ENCODE measurements at places on chromosomes 2 and 18.

- no peak for DNase-seq
Measured at GRCh38 chr2:21008014-21008789, 35.7 kb downstream of the APOB start.

DNA sequence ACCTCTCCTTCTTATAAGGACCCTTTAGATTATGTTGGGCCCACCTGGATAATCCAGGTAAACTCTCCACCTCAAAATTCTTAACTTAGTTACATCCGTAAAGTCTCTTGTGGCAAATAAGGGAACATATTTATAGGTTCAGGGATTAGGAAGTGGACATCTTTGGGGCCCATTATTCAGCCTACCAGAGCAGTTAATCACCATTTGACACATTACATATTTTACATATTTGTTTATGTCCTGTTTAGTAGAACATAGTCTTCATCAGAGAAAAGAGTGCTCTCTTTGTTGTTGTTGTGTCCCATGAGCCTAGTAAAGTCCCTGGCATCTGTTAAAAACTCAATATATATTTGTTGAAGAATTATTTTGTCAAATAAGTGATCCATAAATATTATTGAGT lies 134.0 kb upstream of the SPATS2L start:
- no peak for DNase-seq

GRCh38 chr2:167380555-167380954 lies 492.3 kb downstream of the XIRP2 start:
- no peak for DNase-seq

DNA sequence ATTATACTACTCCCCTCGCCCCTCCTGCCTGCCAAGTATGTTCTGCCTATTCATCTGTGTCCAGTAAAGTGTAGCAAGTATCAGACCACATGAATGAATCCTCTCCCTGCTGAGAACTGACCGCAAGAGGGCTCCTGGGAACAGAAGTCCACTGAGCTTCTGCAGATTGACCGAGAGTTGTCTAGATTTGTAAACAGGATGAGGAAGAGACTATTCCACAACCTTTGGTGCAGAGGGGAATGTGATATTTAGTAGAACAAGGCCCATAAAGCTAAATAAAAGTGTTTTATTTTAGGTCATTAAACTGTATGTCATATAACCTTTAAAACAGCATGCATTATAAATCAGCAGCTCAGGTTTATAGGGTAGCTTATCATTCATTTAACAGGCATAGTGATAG lies 377.0 kb downstream of the DCC start:
- DNase-seq = peak; percentile 3

GRCh38 chr2:11667866-11668637 lies 1.9 kb downstream of the NTSR2 start:
- no peak for DNase-seq

DNA sequence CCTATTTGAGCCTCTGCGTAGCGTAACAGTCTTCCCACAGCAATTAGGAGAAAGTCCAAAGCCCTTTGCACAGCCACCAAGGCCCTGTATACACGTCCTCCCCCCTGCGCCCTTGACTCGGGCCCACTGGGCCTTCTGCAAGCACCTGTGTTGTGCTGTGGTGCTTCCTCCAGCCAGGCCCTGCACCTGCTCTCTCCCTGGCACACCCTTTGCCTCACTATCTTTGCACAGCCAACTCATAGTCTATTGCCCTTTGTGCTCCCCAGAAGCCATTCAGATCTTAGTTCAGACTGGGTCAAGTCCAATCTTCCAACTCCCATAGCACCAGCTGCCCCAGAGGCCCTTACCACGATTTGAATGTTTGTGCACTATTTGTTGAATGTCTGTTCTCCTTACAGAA lies 271.6 kb upstream of the MGAT5 start:
- DNase-seq = no peak

DNA sequence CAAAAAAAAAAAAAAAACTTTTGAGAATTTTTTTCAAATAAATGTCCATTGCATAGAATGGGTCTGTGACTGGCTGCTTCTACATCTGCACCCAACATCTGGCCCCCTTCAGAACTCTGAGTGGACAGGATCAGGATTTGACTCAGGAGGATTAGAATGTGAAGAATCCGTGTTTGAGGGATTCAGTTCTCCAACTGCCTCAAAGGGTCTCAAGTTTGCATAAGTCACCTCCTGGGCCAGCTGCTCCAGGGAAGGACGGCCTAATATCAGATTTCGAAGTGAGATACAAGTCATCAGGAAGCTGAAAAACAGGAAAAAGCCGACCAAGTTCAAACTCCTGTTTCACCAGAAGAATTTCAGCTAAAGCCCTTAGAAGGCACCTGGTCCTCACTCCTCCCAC lies 10.9 kb downstream of the MAT2A start:
- DNase-seq = peak; percentile 94

All from fibroblast of pulmonary artery (primary cell).